ENCODE measurements at places on chromosomes 12 and 14. TPM values are rescaled to one million over a fixed set of nuclear protein-coding genes. Genes with fewer than 3 reads are reported as not detected.

Gene AKAP6
- total RNA-seq = 2.8 TPM

Gene ADAM21
- not detected for total RNA-seq

Gene A2ML1
- not detected for total RNA-seq

Gene POLE2
- 2.6 TPM for total RNA-seq

Gene IQSEC3
- 0.15 TPM for total RNA-seq

Gene CATSPERB
- not detected for total RNA-seq

Gene BDKRB2
- not detected for total RNA-seq

Gene SERPINA1
- total RNA-seq = not detected

Gene ASPG
- total RNA-seq = not detected
